Type B pancreatic cell (in vitro differentiated cells): ENCODE measurements at places on chromosomes 16 and 17.

- H3K4me1 ChIP-seq = no peaks in the 10 kb centered on the region
- DNase-seq = no peak
- H3K36me3 ChIP-seq = no peaks in the 10 kb centered on the region
- H3K27me3 ChIP-seq = peaks cover 4% of the 10 kb centered on the region
- no peak overlapping the region for H3K4me3 ChIP-seq
- no peak overlapping the region for H3K27ac ChIP-seq
These were observed 23.4 kb downstream of the MYH13 start for GRCh38 chr17:10349403-10349802.

GRCh38 chr17:49696233-49696761, 11.5 kb downstream of the SLC35B1 start:
- H3K36me3 ChIP-seq = peaks cover 5% of the 10 kb centered on the region
- H3K4me1 ChIP-seq = peaks cover 9% of the 10 kb centered on the region
- no peak overlapping the region for H3K27ac ChIP-seq

GRCh38 chr16:30395155-30395991, at the start of gene ZNF48:
Gene ZNF48 (plus strand): TSS chr16:30395420. CDS start chr16:30395795, 375 bp downstream.
- no peaks in the 10 kb centered on the region for H3K27me3 ChIP-seq
- peak; percentile 89 for DNase-seq
- peaks cover 35% of the 10 kb centered on the region for H3K4me1 ChIP-seq
- peaks cover 3% of the 10 kb centered on the region for H3K36me3 ChIP-seq

- no peak for DNase-seq
- H3K4me3 ChIP-seq = no peak overlapping the region
- peaks cover 59% of the 10 kb centered on the region for H3K27me3 ChIP-seq
- peaks cover 26% of the 10 kb centered on the region for H3K4me1 ChIP-seq
- no peaks in the 10 kb centered on the region for H3K36me3 ChIP-seq
These were observed 144.2 kb downstream of the IRF8 start for GRCh38 chr16:86042996-86043725.

GRCh38 chr16:55839115-55839514, 6.2 kb upstream of the CES1 start:
- DNase-seq = no peak
- no peak overlapping the region for H3K27ac ChIP-seq
- no peaks in the 10 kb centered on the region for H3K4me1 ChIP-seq
- H3K36me3 ChIP-seq = no peaks in the 10 kb centered on the region
- H3K27me3 ChIP-seq = peaks cover 13% of the 10 kb centered on the region

GRCh38 chr16:1194665-1195392, 30.2 kb downstream of the TPSG1 start:
- H3K36me3 ChIP-seq = peaks cover 2% of the 10 kb centered on the region
- H3K4me1 ChIP-seq = no peaks in the 10 kb centered on the region
- H3K27me3 ChIP-seq = no peaks in the 10 kb centered on the region
- H3K27ac ChIP-seq = no peak overlapping the region
- H3K4me3 ChIP-seq = no peak overlapping the region
